ENCODE measurements at places on chromosomes 13 and 19.

GRCh38 chr13:19681517-19681916 is 48.1 kb downstream of the MPHOSPH8 start:
- DNase-seq = no peak

- DNase-seq = no peak
Measured at GRCh38 chr13:101998129-101998528, 403.7 kb downstream of the FGF14 start.

DNA sequence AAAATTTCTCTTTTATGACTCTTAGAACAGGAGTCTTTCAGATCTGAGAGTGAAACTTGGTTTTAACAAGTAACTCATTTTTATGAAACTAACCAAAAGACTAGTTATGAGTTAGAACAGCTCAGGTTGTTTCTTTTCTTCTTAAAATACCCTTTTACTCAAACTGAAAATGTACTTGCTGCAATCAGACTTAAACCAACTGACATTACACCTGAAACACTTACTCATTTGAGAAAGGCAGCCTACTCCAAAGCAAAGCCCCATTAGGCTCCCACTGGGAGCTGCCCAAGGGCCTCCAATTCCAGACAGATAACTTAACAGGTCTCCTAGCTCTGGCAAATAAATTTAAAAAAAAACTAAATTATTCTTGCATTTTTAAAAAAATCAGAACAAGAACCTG is 3.6 kb downstream of the FOXO1 start:
- DNase-seq = no peak

GRCh38 chr19:54506079-54506478 is 3.4 kb downstream of the LAIR2 start:
- DNase-seq = no peak

DNA sequence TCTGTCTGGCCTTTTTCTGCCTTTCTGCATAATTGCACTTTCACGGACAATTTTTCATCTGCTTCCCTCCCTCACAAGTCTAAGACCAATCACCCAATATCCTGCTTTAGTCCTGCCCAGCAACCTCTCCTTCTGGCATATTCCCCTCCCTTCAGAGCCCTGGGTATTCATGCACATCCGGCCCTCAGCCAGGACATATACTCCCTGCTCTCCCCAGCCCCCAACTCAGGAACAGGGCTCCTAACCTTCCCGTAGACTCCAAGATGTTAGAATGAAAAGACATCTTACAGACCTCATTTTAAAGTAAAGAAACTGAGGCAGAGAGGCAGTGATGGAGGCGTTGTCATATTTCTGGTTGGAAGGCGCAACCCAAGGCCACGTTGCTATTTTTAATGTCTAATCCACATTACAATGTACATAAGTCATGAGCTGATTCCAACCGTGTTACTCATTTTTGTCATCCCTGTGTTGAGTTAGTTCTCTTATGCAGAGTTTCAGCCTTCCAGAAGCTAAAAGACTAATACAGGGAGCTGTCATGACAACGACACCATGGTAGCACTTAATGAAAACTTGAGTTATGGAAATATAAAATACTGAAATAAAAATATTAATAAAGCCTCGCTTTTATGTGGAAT is 209.2 kb downstream of the TSHZ3 start:
- DNase-seq = no peak

Data from GM12864 (cell line).